Stimulated activated CD8-positive, alpha-beta memory T cell treated with anti-CD3 and anti-CD28 coated beads, Interleukin-7, amount 100 ng/mL, for 48 hours (primary cell): ENCODE measurements at places on chromosomes 1 and 21.

DNA sequence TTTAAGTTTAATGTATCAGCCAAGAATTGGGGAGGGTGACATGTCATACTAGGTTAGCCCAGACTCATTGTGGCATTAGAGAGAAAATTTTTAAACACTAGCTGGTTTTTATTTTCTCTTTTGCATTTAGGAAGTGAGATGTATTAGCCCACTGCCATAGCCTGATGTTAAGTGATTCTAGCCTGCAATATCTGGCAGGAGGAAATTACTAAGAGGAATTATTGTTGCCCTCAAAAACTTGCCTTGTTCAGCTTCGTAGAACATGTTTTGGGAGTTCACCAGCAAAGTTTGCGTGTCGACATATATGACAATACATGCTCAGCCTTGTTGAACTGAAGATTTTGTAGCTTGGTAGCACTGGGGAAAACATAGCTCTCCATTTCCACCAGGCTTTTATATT lies 12.5 kb downstream of the ADAM30 start:
- DNase-seq: no peak

- no peak for DNase-seq
Measured at GRCh38 chr1:57222307-57222706, 201.6 kb downstream of the DAB1 start.

DNA sequence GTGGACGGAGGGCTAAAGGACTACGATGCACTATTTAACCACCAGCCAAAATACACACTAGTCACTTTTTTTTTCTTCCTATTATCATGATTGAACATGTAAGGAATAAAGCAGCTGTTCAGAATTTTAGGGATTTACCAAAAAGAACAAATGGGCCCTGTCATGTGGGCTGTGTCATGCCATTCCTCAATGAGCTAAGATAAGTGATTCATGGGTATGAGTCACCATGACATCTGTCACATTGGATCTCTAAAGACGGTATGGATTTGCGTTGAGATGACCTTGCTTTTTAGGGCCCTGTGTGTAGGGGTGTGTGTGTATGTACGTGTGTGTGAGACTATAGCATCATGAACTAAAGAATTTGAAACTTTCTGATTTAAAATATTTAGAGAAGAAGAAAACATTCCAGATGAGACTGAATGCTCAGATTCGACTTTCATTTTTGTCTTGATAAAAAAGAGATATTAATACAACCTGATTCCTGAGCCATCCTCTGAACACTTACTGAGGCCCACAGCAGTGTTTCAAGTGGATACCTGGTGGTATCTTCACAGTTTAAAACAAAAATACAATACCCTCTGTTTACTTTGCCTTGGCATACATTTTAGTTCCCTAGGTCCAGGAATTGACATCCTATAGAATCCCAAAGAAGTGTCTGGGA lies 246.1 kb upstream of the DUSP10 start:
- no peak for DNase-seq

DNA sequence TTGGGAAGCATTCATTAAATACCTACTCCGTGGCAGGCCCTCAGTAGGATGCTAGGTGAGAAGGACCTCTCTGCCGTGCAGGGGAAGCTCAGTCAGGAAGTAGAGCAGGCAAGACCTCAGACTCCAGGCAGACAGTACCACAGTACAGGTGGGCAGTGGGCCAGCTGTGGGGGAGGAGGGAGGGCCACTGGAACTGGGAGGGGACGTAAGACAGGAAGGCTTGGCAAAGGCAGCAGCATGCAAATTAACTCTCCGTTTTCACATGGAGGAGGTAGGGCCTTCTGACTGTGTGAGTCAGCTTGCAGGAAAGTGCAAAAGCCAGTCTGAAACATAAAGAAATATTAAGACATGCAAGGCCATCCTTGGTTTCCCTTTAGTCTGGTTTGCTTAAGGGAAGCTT lies 157.7 kb downstream of the TRIM33 start:
- no peak for DNase-seq

GRCh38 chr1:95246511-95246910 lies 12.5 kb downstream of the RWDD3 start:
- no peak for DNase-seq

DNA sequence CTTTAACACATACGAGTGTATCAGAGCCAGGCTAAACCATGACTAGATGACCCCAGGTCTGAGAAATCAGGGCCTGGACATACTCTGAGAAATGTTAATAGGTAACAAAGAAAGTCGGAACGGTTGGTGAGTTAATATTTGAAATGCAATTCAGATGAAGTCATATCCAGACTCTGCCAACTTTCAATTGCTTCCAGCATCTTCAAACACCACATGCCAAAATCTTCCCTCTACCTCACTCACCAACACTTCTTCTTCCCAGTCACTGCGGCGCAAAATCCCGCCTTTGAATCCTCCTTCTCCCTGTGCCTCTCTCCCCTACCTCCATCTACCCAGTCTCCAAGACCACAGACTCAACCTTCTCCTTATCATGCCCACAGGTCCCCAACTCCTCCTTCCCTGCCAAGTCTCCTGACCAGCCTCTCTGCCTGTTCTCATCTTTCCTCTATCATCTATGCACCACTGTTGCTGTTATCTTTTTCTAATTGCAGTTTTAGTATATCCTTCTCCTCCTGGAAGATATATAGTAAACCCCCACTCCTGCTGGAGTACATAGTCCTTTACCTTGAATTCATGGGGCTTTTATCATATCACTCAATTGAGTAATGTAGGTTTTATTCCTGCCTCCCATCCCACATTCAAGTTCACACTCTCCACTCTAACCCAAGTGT lies 41.3 kb downstream of the ZBTB18 start:
- DNase-seq: no peak

- DNase-seq: no peak
Measured at GRCh38 chr1:93839753-93840152, 39.3 kb downstream of the DNTTIP2 start.

DNA sequence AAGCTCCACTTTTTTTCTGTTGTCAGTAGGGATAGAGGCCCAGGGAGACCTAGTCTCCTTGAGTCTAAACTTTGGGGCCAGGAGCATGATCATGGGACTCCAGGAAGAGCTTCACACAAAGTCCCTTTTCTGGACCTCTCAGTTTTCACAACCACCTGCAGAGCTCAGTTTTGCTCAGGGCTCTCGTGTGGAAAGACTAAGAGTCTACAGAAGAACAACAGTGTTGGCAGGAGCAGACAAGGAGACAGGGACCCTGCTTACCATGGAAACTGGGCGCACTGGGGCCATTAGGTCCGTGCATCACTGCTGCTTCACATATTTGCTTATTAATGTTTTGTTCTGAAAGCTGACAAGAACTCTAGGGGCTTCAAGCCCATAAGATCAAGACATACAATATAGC lies 63.9 kb upstream of the HSD17B7 start:
- no peak for DNase-seq

DNA sequence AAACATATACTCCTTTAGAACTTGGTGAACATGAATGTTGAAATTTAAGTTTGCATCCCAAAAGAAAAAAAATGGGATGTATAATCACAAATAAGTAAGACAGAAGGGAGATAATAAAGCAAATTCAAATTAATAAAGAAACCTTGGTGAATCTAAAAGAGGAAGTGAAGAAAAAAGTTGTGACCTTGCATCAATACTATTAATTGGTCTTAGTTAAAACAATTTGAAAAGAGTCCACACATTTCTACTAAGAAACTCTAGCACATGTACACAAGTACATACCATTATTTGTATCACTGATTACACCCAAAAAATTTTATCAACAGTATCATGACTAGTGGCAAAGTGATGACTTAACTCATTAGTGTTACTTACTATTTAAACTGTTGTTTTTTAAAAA lies 80.4 kb upstream of the SCYL3 start:
- no peak for DNase-seq

GRCh38 chr1:224192082-224192788 lies 9.2 kb downstream of the DEGS1 start:
- no peak for DNase-seq

DNA sequence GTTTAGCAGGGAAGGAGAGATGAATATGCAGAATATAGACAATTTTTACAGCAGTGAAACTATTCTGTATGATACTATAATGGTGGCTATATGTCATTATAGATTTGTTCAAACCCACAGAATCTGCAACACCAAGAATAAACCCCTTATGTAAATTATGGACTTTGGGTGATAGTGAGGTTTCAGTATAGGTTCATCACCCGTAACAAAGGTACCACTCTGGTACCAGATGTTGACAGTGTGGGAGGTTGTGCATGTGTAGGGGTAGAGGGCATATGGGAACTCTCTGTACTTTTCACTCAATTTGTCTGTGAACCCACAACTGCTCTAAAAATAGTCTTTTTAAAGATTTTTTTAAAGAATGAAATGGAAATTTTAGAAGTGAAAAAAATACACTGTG lies 29.9 kb upstream of the PRDX6 start:
- no peak for DNase-seq

DNA sequence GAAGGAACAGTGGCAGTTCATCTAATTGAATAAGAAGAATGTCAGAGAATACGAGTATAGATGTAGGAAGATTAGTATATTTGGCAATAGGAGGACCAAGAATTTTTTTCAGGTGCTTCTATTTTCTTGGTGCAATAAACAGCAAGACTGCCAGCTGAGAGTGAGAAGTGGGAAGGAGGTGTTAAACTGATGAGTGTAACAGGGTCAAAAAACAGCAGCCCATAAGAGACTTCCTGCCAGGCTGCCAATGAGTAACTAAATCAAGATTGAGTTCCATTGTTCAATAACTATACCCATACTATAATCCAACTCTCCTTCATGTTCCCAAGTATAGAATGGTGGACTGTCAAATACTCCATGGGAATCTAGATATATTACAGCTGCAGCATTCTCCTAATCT lies 28.7 kb downstream of the LYST start:
- DNase-seq: no peak

- DNase-seq: peak; percentile 57
Measured at GRCh38 chr1:116375887-116376728, 3.1 kb downstream of the ATP1A1 start.
